ENCODE measurements at places on chromosomes 2 and 18.

- DNase-seq: no peak
These were observed 189.0 kb upstream of the HDAC4 start for GRCh38 chr2:239589833-239590232.

DNA sequence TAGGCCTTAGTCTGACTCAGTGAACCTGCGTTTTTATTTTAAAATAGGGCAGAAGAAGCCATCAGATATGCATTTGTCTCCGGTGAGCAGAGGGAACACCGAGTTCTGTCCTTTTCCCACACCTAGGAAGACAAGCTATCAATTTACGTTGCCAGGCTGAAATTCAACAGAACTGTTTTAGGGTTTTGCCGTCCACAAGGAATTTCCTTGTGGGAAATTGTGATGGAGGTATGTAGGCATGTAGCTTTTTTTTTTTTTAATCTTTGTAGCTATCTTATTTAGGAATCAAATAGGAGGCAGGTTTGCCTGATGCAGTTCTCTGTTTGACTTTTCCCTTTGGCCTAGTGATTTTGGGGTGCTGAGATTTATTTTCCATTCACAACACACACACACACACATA is 62.0 kb upstream of the ASAP2 start:
- DNase-seq: no peak

DNA sequence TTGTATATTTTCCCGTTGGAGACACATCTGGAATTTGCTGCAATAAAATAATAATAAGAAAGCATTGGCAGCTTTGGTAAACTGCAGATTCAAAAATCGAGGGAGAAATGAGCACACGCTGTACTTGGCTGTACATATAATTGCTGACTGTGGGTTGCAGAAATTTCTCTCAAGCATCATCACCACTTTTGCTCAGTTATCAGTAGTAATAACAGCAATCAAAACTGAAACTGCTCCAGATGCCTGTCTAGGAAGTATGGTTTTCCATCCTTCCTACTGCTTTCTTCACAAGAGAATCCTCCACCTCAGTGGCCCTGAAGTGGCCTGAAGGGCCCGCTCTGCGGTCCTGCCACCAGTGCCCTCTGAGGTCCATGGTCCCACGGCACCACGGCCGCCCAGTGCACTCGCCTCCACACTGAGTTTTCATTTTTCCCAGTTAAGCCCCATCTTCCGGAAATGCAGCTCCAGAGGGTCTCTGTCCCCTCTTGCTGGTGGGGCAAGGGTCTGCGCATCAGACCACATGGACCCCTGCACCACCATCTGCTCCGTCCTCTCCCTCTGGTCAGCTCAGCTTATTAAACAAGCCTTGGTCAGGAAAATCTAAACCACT is 3.9 kb downstream of the DUSP28 start:
- DNase-seq: no peak

- no peak for DNase-seq
These were observed 586 bp downstream of the FNDC4 start for GRCh38 chr2:27494284-27494943.

DNA sequence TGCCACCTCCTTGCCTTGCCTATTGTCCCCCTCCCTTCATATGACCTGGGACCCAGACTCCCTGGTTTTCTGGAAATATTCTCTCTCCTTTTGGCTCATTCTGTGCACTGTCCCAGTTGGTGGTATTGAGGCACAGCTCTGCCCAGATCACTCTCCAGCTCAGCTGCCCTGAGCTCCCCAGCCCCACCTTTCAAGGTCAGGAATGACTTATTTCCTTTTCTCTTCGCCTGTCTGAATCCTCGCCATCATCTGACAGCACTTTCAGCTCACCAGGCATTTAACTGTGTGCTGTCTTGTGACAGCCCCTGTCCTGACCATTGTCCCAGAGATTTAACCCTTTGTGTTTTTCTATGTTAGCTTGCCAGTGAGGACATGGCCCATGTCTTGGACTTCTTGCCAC is 133.0 kb downstream of the MSH2 start:
- no peak for DNase-seq

DNA sequence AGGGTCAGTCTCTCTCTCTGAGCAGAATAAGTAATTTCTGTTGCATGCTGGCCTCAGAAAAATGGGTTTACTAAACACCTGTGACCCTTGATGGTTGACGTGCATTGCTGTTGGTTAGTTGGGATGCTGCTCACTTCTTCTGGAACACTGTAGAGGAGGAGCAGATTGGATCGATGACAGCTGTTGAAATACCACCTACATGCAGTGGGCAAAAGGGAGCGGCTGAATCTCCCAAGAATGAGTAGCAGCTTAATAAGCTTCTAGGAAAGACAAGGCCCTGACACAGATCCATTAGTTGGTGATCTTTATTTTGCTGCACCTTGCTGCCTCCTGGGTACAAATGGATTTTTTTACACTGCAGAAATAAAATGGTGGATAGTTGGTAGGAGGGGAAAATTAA is 43.2 kb downstream of the KDM3A start:
- no peak for DNase-seq

- DNase-seq: no peak
These were observed 3.3 kb upstream of the WNT6 start for GRCh38 chr2:218856167-218856895.

DNA sequence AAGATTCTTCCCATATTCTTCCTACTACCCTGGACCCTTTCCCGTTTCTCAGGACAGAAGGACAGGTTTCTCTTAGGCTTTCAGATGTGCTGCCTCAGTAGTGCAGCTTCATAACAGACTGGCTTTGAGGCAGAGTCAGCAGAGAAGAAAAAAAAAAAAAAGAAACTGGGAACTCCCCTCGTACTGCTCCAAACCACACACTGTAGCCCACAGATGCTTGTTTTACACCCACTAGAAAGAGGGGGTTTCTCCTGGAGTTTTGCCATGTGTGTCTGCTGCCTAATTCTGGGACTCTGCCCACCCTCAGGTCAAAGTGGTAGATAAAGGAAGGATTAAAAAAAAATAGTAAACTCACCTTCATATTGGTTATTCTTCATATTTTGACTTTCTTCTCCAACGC is 95.9 kb downstream of the NCOA1 start:
- DNase-seq: no peak

GRCh38 chr18:33805592-33805991 is 227.6 kb downstream of the ASXL3 start:
- DNase-seq: no peak

DNA sequence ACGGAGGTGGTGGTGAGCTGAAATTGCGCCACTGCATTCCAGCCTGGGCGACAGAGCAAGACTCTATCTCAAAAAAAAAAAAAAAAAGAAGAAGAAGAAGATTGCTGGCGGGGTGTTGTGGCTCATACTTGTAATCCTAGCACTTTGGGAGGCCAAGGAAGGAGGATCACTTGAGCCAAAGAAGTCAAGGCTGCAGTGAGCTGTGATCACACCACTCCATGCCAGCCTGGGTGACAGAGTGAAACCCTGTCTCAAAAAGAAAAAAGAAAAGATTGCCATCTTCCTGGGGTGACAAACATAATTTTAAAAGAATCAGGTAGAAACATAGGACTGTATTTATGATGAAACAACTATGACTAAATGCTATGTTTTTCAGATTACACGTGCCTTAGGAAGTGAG is 55.1 kb upstream of the EML4 start:
- no peak for DNase-seq

GRCh38 chr2:213229814-213230213 is 54.5 kb upstream of the SPAG16 start:
- DNase-seq: no peak

DNA sequence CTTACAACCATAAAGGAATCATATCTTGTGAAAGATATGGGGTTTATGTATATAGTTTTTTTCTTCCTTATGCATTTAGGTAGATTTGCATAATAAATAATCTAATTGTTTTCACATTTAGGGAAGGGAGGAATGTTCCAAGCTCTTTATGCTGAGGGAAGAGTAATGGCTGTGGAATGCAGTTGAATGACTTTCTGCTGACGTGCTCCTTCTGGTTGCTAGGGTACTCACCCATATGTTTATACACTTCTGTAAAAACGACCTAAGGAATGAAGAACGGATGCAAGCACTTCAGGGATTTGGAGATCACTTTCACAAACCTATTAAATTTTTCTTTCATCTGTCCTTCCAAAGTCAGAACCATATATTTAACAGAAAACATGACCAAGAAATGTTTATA is 29.2 kb upstream of the PPP4R1 start:
- DNase-seq: no peak

- DNase-seq: no peak
These were observed at the start of gene ANO7 for GRCh38 chr2:241188361-241189092. Gene ANO7, plus strand, starts transcription at chr2:241188677. Its CDS starts 1,387 bp downstream, at chr2:241190064.

DNA sequence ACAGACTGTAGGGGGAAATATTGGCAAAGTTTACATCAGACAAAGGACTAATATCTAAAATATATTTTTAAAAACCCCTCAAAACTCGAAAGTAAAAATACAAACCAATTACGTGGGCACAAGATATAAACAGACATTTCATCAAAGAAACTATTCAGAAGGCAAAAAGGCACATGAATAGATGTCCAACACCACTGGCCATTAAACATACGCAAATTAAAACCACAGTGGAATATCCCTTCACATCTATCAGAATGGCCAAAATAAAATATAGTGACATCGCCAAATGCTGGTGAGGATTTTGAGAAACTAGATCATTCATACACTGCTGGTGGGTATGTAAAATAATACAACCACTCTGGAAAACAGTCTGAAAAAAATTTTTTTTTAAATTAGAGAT is 30.6 kb upstream of the PAPOLG start:
- no peak for DNase-seq

- DNase-seq: no peak
These were observed 116.8 kb upstream of the RAB6C start for GRCh38 chr2:129862668-129863067.

DNA sequence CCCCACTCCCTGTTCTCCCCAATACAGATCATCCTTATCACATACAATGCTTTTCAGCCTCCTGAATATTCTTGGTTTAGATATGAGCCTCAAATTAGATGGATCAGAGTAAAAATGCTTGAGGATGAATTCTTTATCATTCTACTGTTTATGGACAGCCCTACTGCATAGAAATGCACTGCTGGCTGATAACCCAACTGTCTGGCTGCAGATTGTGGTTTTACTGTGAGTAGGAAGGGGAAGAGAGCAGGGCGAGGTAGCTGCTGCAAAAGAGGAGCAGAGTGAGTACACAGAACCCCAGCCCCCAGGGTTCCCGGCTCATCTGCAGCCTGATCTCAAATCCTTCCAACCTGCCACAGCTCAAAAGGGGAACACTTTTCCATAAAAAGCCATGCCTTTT is 29.4 kb upstream of the NCOA1 start:
- no peak for DNase-seq

DNA sequence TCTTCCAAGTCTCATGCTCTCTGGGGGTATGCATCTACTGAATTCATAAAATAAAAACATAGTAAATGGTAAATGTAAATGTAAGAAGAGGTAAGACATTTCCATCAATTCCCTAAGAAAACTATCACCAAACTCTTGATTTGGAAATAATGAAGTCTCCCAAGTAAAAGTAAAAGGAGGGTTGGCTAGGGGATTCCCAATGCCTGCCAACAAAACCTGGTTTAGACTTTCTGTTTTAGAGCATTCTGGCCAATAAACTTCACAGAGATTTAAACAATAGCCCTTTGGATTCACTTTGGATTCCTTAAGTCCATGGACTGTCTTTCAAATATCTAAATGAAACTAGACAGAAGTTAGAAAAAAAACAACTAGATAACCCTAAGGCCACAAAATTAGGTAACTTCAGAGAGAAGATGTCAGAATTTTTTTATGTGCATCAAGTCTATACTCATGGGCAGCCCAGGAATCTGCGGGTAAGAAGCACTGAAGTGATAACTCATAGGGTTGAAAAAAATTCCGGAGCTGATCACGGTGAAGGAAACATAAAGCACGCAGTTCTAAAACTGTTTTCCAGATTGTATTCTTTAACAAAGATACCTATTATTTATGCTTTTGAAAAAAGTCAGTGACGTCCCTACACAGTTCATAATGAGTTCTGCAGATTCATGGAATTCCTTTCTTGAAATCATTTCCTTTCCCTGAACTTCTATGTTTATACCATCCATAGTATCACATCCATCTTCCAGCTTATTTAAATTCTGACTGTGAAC is 263.6 kb downstream of the AFF3 start:
- DNase-seq: no peak

- no peak for DNase-seq
These were observed 36.5 kb upstream of the MGAT5 start for GRCh38 chr2:134217351-134217750.

- DNase-seq: no peak
These were observed 18.5 kb downstream of the GKN1 start for GRCh38 chr2:68992933-68993332.

GRCh38 chr2:167388497-167388896 is 500.2 kb downstream of the XIRP2 start:
- DNase-seq: no peak

DNA sequence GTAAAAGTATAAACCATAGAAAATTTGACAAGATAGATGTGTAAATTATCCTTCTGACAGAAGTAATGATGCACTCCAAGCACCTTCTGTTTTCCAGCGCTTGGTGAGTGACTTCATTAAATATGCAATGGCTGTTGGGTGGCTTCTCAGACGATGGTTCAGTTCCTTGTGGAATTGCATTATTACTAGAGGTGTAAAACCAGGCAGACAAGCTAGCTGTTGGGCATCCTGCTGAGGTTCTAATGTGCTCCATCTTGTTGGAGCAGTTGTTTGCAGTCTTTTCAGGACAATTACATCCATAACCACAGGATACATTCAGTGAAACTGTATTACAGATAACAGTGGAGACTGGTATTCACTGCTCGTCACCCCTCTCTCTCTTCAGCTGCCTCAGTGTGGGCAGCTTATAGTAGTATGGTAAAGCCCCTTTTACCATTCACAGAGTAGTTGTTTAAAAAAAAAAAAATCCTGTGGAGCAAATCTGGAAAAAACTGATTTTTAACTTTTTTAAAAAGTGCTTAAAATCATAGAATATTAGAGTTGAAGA is 143.5 kb downstream of the AGPS start:
- no peak for DNase-seq

GRCh38 chr2:186059096-186059495 is 320.5 kb downstream of the FSIP2 start:
- peak; percentile 31 for DNase-seq

GRCh38 chr2:68251855-68252399 is 405 bp downstream of the PPP3R1 start:
- no peak for DNase-seq

GRCh38 chr2:223735035-223735640 is 102.2 kb downstream of the AP1S3 start:
- DNase-seq: no peak

DNA sequence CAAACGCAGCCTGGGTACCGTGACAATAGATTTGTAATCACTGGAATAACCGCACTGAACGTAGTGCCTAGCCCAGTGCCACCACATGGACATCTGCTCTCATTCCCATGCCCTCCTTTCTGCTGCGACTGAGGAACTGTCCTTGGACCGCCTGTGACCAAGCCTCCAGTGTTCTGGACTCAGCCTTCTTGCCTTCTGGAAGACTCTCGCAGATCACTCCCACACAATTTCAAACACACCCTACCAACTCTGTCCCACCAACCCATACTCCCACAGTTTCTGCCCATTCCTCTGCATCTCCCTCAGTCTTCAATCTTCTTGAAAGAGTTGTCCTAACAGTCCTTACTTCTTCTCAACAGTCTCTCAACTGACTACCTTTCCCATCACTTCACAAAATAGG is 2.1 kb downstream of the RNF149 start:
- DNase-seq: no peak
